ENCODE measurements at places on chromosomes 11 and 22. TPM values are rescaled to one million over a fixed set of nuclear protein-coding genes. Genes with fewer than 3 reads are reported as not detected.

DNA sequence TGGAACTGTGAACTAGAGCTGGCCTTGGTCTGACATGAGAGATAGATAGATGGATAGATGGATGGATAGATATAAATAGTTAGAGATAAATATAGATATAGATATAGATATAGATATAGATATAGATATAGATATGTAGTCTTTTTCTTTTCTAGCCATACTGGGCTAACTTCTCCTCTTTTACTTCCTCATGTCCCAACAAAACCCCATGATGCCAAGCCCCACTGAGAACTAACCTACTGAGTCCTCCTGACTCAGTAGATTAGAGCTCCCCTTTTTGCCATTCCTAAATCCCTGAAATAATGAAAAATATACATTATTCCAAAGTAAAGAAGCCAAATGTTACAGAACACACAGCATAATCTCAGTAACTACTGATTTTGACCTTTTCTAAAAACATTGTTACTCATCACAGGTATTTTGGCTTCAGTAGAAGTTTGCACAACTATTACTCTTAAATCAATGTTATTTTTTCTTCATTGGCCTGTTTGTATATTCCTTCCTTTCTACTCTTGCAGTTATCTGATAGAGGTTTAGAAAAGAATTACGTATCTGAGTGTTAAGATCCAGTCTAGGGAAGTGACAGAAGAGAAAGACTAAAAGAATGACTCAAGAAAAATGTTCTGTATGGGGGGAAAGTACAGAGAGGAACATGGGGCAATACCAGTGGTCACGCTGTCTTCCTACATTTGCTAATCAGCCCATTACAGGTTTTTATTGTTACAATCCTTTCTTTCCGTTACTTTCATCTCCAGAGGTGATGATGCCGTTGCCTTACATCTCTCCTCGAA lies 6.0 kb upstream of the OR10D3 start:
- peaks cover 4% of the 10 kb centered on the region for H3K27me3 ChIP-seq
- no peaks in the 10 kb centered on the region for H3K4me1 ChIP-seq
- H3K36me3 ChIP-seq, result no peaks in the 10 kb centered on the region
- no peak overlapping the region for H3K27ac ChIP-seq
- DNase-seq, result no peak

GRCh38 chr22:46317646-46318045 lies 17.9 kb upstream of the TRMU start:
- no peak overlapping the region for H3K4me3 ChIP-seq
- no peaks in the 10 kb centered on the region for H3K27me3 ChIP-seq
- H3K27ac ChIP-seq, result no peak overlapping the region
- DNase-seq, result no peak
- no peaks in the 10 kb centered on the region for H3K4me1 ChIP-seq

- no peak overlapping the region for H3K4me3 ChIP-seq
- DNase-seq, result no peak
- H3K27me3 ChIP-seq, result peaks cover 8% of the 10 kb centered on the region
- H3K27ac ChIP-seq, result no peak overlapping the region
- no peaks in the 10 kb centered on the region for H3K4me1 ChIP-seq
- no peaks in the 10 kb centered on the region for H3K36me3 ChIP-seq
Measured at GRCh38 chr11:15670520-15671070, 555.9 kb downstream of the INSC start.

DNA sequence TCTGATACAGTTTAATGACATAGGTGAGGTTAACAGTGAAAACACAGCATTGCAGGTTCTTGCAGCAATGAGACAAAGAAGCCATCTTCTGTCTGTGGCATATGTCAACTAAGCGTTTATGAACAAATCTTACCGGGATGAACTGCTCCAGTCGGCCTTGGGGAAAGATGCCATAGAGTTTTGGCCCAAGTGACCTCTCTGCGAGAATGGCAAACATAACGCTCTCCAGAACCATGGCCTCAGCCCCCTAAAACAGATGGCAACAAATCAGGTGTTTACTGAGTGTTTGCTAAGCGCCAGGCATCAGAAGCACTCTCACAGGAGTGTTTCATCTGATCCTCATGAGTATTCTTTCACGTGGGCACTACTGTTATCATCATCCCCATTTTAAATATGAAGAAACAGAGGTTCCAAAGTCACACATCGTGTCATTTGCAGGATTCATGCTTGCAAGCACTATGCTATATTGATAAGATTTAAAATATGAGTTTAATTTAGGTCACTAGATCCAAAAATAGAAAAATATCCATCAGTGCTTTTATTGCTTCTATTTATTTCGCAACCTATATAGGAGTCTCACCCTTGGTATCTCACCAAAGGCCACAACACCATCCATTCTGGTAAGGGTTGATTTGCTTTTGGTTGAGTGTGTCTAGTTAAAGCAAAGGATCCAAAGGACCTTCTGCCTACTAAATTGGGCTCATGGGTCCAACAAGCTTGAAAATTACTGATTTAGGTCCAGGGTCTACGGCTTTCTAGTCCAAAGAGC lies 35.9 kb downstream of the TCIRG1 start:
- H3K27me3 ChIP-seq, result no peaks in the 10 kb centered on the region
- H3K4me1 ChIP-seq, result no peaks in the 10 kb centered on the region
- H3K36me3 ChIP-seq, result peaks cover 4% of the 10 kb centered on the region
- no peak overlapping the region for H3K27ac ChIP-seq
- DNase-seq, result no peak

DNA sequence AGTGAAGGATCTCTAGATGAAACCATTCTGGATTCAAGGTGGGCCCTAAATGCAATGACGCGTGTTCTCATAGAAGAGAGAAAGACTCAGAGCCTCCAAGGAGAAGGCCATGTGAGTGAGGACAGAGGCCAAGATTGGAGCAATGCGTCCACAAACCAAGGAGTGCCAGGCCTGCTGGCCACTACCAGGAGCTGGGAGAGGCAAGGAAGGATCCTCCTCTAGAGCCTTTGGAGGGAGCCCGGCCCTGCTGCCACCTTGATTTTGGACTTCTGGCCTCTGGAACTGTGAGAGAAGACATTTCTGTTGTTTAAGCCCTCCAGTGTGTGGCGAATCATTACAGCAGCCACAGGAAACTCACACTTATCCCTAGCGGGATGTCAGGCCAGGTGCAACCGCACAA lies 52.7 kb upstream of the SHANK2 start:
- H3K27ac ChIP-seq, result no peak overlapping the region
- H3K27me3 ChIP-seq, result peaks cover 2% of the 10 kb centered on the region
- H3K4me3 ChIP-seq, result no peak overlapping the region
- no peaks in the 10 kb centered on the region for H3K36me3 ChIP-seq
- DNase-seq, result no peak
- no peaks in the 10 kb centered on the region for H3K4me1 ChIP-seq

DNA sequence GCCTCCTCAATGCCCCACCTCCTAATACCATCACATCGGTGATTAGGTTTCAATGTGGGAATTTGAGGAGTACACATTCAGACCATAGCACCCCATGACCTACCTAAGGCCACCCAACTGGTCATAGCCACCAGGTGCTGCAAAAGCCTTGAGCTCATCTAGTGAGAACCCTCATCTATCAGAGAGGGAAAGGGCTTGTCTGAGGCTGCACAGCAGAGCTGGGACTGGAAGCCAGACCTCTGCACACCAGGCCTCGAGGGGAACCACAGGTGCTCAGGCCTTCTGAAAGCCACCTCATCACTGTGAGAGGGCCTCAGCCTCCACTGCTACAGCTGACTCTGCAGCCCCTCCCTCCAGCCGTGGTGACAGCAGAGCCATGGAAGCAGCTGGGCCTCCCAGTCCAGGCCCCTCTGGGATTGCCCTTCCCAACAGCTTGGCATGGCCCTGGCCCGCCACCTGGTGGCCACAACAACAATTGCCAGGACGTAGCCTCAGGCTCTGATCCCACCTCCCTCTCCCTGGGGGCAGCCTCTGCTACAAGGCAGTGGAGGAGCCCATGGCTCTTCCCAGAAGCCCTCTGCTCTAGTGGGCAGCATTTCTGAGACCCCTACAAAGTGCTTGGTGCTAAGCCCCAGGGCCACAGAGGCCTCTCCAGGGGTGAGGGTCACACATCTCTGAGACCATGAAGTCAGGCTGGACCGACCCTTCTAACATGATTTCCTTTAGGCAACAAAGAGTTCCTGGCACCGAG lies 41.0 kb upstream of the PRDM11 start:
- H3K4me3 ChIP-seq, result no peak overlapping the region
- no peaks in the 10 kb centered on the region for H3K27me3 ChIP-seq
- H3K27ac ChIP-seq, result no peak overlapping the region
- no peaks in the 10 kb centered on the region for H3K36me3 ChIP-seq

OR2AG1 gene
- not detected for total RNA-seq

TSPAN4 gene
- 5.2 TPM for total RNA-seq
